Vagina (tissue), 2 donors: ENCODE measurements at places on chromosomes 16 and 17.

GRCh38 chr16:50372611-50373344 is 4.0 kb upstream of the BRD7 start:
- no peak for DNase-seq
- no peak overlapping the region for H3K4me3 ChIP-seq
- H3K27me3 ChIP-seq = no peaks in the 10 kb centered on the region
- no peaks in the 10 kb centered on the region for H3K36me3 ChIP-seq
- H3K27ac ChIP-seq = no peak overlapping the region
- H3K4me1 ChIP-seq = peaks cover 2% of the 10 kb centered on the region

GRCh38 chr16:49382916-49383315 is 9.3 kb downstream of the C16orf78 start:
- H3K4me3 ChIP-seq = no peak overlapping the region
- no peaks in the 10 kb centered on the region for H3K27me3 ChIP-seq
- DNase-seq = no peak
- no peaks in the 10 kb centered on the region for H3K4me1 ChIP-seq
- H3K27ac ChIP-seq = no peak overlapping the region

- no peak for DNase-seq
- no peaks in the 10 kb centered on the region for H3K27me3 ChIP-seq
- no peaks in the 10 kb centered on the region for H3K4me1 ChIP-seq
- no peak overlapping the region for H3K4me3 ChIP-seq
- no peak overlapping the region for H3K27ac ChIP-seq
Observed at GRCh38 chr17:4407851-4408250, 25.9 kb upstream of the SPNS3 start.

GRCh38 chr17:81252987-81253329 is 13.8 kb downstream of the NDUFAF8 start:
- no peak overlapping the region for H3K4me3 ChIP-seq
- H3K27me3 ChIP-seq = no peaks in the 10 kb centered on the region
- DNase-seq = no peak
- H3K4me1 ChIP-seq = peaks cover 24% of the 10 kb centered on the region
- H3K27ac ChIP-seq = no peak overlapping the region

GRCh38 chr16:83701494-83701893 is 106.3 kb upstream of the HSBP1 start:
- H3K27me3 ChIP-seq = no peaks in the 10 kb centered on the region
- H3K27ac ChIP-seq = no peak overlapping the region
- H3K4me3 ChIP-seq = no peak overlapping the region
- H3K4me1 ChIP-seq = no peaks in the 10 kb centered on the region

DNA sequence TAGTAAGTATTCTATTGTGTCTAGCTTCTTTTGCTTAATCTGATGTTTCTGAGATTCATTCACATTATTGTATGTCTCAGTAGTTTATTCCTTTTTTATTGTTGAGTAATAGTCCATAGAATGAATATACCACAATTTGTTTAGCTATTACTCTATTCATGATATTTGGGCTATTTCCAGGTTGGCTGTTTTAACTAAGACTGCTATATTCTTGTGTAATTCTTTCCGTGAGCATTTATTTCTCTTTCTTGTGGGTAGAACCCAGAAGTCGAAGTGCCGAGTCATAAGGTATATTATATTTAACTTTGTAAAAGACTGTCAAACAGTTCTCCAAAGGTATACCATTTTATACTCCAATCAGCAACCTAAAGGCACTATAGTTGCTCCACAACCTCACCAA is 160.8 kb downstream of the ANKFN1 start:
- H3K27ac ChIP-seq = no peak overlapping the region
- no peaks in the 10 kb centered on the region for H3K4me1 ChIP-seq

DNA sequence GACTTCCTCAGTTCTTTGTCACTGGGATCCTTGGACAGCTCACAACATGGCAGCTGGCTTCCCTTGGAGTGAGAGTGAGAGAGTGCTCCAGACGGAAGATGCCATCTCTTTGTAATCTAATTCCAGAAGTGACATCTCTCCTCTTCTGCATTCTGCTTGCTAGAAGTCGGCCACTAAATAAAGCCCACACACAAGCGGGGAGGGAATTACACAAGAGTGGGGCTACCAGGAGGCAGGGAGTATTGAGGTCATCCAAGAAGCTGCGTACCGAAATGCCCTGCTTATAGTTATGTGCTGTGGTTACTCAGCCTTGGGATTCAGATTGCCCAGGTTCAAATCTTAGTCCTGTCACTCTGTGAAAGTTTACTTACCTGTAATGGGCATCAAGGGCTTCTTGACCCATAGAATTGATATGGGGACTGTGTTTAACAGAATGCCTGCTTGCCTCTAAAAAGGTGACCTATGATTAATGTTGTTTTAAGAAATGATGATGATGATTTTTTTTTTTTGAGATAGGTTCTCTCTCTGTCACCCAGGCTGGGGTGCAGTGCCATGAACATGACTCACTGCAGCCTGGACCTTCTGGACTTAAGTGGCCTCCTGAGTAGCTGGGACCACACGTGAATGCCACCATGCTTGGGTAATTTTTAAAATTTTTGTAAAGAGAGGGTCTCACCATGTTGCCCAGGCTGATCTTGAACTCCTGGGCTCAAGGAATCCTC is 120.9 kb upstream of the HS3ST2 start:
- DNase-seq = no peak
- H3K27me3 ChIP-seq = no peaks in the 10 kb centered on the region
- H3K36me3 ChIP-seq = no peaks in the 10 kb centered on the region
- no peak overlapping the region for H3K4me3 ChIP-seq
- H3K4me1 ChIP-seq = peaks cover 17% of the 10 kb centered on the region
- H3K27ac ChIP-seq = no peak overlapping the region

DNA sequence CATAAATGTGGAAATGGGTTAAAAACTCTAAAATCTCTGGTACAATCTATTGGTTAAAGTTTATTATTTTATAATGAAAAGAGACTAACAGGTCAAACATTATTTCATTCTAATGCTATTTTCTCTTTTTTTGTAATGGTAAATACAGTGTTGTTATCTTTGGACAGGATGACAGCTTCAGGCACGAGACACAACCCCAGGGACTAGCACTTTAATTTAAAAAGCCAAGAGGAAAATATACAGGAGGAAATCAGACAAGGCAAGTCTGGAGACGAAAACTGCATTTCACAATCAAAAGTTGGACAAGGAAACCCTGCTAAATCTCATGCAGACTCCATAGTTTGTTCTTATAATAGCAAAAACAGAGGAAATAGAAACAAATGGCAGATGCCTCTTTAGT is 589.1 kb upstream of the CDH8 start:
- H3K4me1 ChIP-seq = no peaks in the 10 kb centered on the region
- H3K4me3 ChIP-seq = no peak overlapping the region
- no peak for DNase-seq
- H3K36me3 ChIP-seq = no peaks in the 10 kb centered on the region

GRCh38 chr16:1530883-1531637 is 2.4 kb upstream of the TMEM204 start:
- H3K4me3 ChIP-seq = peak overlapping the region; percentile 64
- no peaks in the 10 kb centered on the region for H3K36me3 ChIP-seq
- H3K4me1 ChIP-seq = peaks cover 76% of the 10 kb centered on the region
- peak overlapping the region; percentile 91 for H3K27ac ChIP-seq

DNA sequence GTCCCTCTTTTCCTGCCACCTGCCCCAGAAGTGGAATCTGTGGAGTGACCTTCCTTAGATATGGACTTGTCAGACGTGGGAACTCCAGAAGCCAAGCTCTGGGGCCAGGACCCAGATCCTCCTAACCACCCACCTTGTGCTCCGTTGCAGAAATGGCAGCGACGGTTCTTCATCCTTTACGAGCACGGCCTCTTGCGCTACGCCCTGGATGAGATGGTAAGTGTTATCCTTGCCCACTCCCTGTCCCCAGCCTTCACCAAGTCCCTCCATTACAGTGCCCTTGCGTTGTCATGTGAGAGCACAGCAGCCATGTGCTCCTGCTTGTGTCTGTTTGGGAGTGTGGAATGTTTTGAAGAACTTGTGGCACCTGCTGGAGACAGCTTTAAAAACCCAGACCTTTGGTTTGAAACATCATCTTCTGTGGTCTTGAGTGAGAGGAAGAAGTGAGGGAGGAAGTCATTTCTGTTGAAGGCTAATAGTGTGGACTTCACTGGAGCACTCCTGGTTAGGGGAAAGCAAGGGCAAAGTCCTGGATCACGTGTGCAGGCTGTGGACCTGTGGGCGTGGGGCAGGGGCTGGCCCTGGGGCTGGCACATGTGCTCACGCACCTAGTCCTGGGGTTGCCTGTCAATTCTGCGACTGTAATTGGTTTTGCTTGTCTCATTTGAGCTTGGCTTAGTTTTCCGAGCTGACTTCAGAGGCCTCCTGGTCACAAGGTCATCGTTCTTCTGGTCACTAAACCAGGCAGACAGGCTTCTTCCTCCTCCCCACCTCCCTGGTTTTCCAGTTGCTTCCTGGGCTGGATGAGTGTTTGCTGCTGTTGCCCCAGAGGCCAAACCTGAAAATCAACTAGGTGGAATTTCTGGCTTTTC is 35.8 kb downstream of the MPRIP start:
- no peaks in the 10 kb centered on the region for H3K27me3 ChIP-seq
- H3K27ac ChIP-seq = peak overlapping the region; percentile 14
- H3K4me3 ChIP-seq = no peak overlapping the region
- DNase-seq = no peak
- H3K4me1 ChIP-seq = peaks cover 90% of the 10 kb centered on the region
- H3K36me3 ChIP-seq = no peaks in the 10 kb centered on the region

DNA sequence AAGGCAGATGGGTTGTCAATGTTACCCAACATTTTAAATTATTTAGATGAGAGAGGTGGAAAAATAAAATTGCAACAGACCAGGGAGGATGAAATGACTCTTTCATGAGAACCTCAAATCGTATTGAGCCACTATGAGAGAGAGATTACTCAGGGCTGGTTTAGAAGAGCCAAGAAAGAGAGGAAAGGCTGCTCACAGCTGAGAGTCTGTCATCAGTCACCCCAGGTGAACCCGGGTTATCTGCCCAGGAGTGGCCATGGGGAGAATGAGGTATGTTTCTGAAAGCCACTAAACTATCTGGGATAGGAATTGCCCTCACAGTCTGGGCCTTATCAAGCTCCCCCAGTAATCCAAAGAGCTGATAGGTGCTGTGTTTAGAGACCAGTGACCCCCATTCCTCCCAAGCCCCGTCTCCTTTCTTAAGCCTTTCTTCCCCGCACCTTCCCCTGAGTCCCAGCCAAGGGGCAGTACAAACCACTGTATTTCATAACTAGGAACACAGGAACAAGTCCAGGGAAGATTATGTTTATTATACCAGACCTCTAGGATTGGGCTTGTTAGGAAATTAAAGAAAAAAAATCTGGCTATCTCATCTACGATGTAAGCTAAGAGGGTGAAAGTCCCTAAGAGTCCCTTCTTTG is 158.9 kb upstream of the NOL11 start:
- DNase-seq = no peak
- H3K27me3 ChIP-seq = no peaks in the 10 kb centered on the region
- H3K36me3 ChIP-seq = no peaks in the 10 kb centered on the region
- H3K27ac ChIP-seq = no peak overlapping the region
- H3K4me3 ChIP-seq = no peak overlapping the region
- H3K4me1 ChIP-seq = no peaks in the 10 kb centered on the region

GRCh38 chr17:39244600-39245570 is 19.1 kb upstream of the STAC2 start:
- no peak overlapping the region for H3K27ac ChIP-seq
- no peak for DNase-seq

- no peaks in the 10 kb centered on the region for H3K27me3 ChIP-seq
- DNase-seq = no peak
- H3K36me3 ChIP-seq = no peaks in the 10 kb centered on the region
Observed at GRCh38 chr17:37884516-37884915, 39.7 kb upstream of the TBC1D3K start.

DNA sequence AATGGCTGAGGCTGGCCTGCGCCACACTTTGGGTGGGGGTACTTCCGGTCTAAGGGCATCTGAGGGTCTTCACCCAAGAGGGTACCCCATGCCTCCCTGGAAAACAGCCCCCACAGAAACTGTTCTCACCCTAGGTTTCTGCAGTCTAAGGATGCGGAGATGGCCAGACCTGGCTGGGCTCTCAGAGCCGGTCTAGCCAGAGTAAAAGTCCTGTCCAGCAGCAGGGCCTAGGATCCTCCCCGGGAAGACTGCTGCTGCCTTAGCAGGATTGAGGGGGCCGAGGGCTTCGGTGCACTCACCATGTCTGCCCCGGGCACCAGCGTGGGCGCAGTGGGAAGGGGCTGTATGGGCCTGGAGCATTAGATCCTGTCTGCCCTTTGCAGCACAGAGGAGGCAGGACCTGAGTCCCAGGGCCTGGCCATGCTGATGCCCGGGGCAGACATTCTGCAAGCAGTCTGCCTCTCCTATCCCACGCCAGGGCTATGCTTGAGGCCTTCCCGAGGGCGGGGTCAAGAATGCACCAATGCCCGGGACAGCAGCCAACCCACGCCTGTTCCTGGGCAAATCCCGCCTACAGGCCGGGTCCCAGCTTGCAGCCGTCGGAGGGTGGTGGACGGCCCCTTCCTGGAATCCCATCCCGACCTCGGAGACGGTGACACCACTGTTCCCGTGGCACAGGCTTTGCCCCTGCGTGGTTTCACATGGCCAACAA is 54.7 kb downstream of the CBFA2T3 start:
- H3K27me3 ChIP-seq = no peaks in the 10 kb centered on the region
- H3K27ac ChIP-seq = peak overlapping the region; percentile 60
- no peak overlapping the region for H3K4me3 ChIP-seq
- peaks cover 74% of the 10 kb centered on the region for H3K4me1 ChIP-seq
- DNase-seq = no peak

DNA sequence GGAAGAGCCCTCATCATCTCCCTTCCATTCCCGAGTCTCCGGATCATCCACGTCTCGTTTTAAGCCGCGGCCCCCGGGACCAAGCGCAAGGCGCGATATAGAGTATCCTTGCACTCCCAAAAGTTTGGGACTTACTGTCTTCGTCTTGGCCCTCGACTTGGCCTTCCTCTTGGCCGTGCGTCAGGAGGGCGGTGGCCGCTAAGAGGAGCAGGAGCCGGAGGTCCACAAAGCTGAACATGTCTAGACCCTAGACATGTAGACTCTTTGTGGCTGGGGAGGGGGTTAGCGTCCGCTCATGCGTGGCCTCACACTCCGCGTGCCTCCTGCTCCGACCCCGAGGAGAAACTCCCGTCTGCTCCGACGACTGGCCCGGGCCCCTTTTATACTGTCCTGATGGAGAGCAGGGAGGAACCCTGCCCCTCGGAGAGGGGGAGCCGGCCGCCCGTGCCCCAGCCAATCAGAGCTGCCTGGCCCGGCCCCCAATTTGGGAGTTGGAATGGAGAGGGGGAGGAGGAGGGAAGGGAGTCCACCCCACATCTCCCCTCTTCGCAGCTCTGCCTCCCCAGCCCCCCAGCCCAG is at the start of gene COL1A1:
COL1A1 (minus strand) TSS at position 356 of the 579 bp plus-strand sequence; CDS start at position 238, 118 bp downstream.
- H3K36me3 ChIP-seq = peaks cover 4% of the 10 kb centered on the region
- DNase-seq = no peak
- peak within 1 kb of the TSS; percentile 79 for H3K4me3 ChIP-seq
- no peaks in the 10 kb centered on the region for H3K27me3 ChIP-seq
- H3K27ac ChIP-seq = peak within 1 kb of the TSS; percentile 97
- peaks cover 75% of the 10 kb centered on the region for H3K4me1 ChIP-seq

DNA sequence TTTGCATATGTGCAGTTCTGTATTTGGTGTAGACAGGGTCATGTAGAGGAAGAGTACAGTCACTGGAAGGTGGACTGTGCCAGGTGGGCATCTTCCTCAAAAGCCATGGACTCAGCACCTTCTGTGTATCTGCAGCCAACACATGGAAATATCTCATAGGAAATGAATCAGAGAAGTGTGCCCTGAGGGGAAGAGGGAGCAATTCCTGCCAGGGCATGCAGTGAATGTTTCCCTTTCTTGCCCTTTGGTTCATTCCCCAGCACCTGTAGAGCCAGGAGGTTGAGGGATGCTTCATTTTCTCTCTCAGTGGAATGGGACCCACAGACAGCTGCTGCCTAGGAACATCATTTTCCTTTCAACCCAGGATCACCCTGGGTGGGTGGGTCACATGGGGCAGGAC is 146.1 kb upstream of the HSBP1 start:
- no peaks in the 10 kb centered on the region for H3K27me3 ChIP-seq
- H3K4me3 ChIP-seq = no peak overlapping the region
- no peaks in the 10 kb centered on the region for H3K4me1 ChIP-seq
- H3K36me3 ChIP-seq = no peaks in the 10 kb centered on the region
